ENCODE measurements at places on chromosomes 2 and 18. TPM values are rescaled to one million over a fixed set of nuclear protein-coding genes. Genes with fewer than 3 reads are reported as not detected.

Gene USP14
- 21.4 TPM for total RNA-seq

Gene STARD7
- 163 TPM for total RNA-seq

Gene ACOXL
- total RNA-seq = not detected

Gene SKOR2
- total RNA-seq = not detected

Gene TNFRSF11A
- under 0.01 TPM for total RNA-seq

Gene RAB6D
- under 0.01 TPM for total RNA-seq

Gene TFCP2L1
- total RNA-seq = not detected

Gene ME2
- 36.2 TPM for total RNA-seq

Gene ITGB6
- total RNA-seq = under 0.01 TPM

Measured in osteoblast (primary cell).